Activated CD4-positive, alpha-beta T cell treated with anti-CD3 and anti-CD28 coated beads, Interleukin-2, amount 50 U/mL, for 24 hours (primary cell): ENCODE measurements at places on chromosomes 2 and 18.

- no peak for DNase-seq
Measured at GRCh38 chr2:69798909-69799526, 30.4 kb upstream of the GMCL1 start.

DNA sequence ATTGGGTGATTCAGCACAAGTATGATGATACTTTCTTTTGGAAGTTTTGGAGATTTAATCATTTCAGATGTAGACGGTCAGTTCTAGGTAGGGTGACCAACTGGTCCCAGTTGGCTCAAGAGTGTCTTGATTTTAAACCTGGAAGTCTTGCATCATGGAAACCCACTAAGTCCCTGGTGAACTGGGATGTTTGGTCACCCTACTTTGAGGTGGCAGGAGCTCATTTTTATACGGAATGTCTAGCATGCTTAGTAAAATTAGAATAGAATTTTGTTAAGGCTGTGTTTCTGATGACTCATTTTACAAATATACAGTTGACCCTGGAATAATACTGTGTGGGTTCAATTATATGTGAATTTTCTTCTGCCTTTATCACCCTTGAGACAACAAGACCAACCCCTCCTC lies 61.5 kb upstream of the DOCK10 start:
- DNase-seq = no peak

DNA sequence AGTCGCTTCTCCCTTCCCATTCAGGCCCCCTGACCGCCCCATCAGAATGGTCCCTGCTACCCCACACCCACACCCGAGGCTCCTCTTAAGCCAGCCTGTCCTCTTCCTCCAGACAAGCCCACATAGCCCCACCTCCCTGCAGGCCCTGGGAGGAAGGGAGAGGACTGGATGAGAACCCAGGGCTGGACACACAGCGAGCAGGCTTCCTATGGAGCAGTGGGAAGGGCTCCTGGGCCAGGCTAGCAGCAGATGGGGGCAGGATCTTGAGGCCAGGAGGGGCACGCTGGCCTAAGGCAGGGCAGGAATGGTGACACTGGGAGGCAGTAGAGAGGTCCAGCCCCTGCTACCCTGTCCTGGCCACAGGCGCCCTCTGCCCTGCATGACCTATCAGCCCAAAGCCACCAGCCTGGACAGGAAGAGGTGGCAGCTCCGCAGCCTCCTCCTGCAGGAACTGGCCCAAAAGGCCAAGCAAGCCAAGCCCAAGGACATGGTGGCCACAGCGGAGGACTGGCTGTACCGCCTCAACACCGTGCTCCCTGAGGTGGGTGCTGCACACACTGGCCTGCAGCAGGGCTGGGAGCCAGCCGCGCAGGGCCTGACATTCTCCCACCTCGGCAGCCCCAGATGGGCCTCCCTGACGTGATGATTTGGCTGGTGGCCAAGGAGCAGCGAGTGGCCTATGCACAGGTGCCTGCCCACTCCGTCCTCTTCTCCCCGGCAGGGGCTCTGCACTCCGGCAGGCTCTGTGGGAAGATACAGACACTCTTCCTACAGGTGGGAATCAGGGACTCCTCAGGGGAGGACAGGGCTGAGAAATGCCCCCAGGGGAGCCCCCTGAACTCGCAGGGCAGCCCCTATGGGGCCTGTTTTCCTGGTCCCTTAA lies 43.3 kb downstream of the FER1L5 start:
- no peak for DNase-seq

GRCh38 chr2:224838335-224838734 lies 122.2 kb upstream of the CCDC195 start:
- DNase-seq = no peak

DNA sequence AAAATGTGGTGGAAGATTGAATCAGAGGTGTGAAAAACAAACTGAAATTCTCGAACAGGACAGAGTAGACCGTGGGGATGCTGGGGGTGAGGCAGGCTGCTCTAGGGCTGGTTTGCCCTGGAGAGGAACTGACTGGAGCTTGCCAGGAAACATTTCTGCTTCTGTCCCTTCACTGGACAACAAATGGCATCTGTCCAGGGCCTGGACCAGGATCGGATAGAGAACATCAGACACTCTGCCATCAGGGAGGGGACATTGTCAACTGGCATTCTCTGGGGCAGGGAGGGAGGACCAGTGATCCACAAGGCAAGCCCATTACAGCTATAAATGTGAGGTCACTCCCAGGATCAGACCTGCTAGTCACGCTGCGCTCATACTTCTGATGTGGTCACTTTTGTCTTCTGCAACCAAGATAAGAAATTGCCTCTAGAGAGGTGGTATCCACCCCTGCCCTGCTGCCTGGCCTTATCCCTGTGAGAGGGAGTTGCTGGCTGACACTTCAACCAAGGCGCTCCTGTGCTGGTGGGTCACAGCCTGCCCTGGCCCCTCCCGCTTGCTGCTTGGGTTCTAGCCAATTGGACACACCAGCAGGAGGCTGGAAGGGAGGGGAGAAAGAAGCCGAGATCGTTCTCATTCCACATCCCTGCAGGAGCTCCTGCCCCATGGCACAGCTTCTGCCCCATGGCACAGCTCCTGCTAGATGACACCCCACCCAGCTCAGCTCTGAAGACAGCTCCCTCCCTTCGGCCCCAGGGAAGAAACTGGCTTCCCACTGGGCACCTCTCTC lies 8.7 kb downstream of the NPPC start:
- DNase-seq = no peak

DNA sequence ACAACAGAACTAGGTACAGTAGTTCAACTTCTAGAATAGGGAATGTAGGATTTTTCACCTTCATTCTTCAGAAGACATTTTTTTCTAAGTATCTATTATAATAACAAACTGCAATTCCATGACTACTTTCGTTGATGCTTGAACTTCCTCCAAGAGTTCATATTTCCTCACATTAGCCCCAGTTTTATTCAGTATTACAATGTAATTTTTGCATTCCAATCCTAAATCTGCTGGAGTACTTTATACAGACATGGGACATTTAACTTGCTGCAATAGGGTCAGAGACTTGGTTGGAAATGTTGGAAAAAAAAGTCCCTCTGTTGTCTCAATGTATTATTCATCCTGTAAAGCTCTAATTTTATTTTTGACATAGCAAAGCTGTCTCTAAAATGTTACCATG lies 19.6 kb upstream of the FTCDNL1 start:
- DNase-seq = no peak

GRCh38 chr18:74818516-74819175 lies 221.0 kb downstream of the ZNF407 start:
- DNase-seq = no peak

DNA sequence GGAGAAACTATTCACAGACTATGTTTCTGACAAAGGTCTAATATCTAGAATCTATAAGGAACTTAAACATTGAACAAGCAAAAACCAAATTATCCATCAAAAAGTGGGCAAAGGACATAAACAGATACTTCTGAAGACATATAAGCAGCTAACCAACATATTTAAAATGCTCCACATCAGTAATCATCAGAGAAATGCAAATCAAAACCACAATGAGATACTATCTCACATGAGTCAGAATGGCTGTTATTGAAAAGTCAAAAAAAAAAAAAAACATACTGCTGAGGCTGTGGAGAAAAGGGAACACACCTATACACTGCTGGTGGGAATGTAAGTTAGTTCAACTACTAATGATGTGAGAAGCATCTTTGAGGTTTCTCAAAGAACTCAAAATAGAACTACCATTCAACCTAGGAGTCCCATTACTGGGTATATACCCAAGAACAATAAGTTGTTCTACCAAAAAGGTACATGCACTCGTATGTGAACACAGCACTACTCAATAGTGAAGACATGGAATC lies 220.4 kb upstream of the TFPI start:
- DNase-seq = no peak

GRCh38 chr2:147100406-147101035 lies 744.3 kb upstream of the ACVR2A start:
- DNase-seq = no peak

GRCh38 chr2:47173986-47174732 lies 19.1 kb upstream of the STPG4 start:
- no peak for DNase-seq

DNA sequence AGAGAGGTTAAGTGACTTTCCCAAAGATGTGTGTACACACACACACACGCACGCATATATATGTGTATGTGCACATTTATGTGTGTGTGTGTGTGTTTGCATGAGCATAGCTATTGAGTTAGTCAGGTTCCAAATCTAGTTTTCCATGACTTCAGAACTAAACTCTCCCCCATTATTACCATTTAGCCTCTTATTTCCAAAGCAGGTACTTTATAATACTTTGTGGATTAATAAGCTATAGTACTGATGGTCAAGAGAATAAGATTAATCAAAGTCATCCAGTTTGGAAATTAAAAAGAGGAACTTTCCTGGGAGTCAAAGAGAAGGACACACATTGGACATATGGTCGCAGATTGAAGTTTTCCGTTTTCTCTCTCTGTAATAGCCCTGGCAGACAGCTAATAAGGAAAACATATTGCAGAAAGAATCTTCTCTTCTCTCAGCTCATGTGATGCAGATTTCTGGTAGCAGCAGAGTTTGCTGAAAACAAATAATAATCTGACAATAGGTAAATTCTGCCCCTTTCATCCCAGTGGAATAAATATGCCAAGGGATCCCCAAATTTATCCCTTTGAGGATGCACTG lies 410.9 kb upstream of the TCF4 start:
- DNase-seq = no peak
